Fibroblast of gingiva (primary cell): ENCODE measurements at places on chromosomes 4 and X.

DNA sequence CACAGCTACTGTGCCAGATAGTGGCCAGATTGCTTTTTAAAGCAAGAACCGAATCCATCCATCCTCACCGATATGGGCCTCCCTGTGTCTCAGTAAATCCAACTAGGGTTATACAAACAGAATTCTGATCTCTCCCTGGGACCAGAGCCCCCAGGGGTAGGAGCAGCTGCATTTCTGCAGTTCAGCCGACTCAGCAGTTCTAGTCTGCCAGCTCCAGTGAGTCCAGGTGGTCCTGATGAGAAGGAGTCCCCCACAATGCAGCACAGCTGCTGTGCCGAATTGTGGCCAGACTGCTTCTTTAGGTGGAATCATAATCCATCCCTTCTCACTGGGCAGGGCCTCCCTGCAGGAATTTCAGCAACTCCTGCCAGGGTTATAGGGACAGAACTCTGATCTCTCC lies 532.9 kb downstream of the ACTRT1 start:
- DNase-seq: no peak

DNA sequence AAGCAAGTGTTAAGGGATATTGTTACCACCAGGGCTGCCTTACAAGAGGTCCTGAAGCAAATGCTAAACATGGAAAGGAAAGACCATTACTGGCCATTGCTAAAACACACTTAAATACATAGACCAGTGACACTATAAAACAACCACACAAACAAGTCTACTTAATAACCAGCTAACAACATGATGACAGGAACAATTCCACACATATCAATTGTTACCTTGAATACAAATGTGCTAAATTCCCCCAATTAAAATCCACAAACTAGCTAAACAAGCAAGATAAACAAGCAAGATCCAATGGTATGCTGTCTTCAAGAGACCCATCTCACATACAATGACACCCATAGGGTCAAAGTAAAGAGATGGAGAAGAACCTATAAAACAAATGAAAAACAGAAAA lies 20.5 kb upstream of the MAGEA8 start:
- DNase-seq: no peak

- DNase-seq: peak; percentile 49
Measured at GRCh38 chr4:147860960-147861359, 129.1 kb downstream of the ARHGAP10 start.

- no peak for DNase-seq
Measured at GRCh38 chr4:123031664-123032063, 109.3 kb upstream of the NUDT6 start.

DNA sequence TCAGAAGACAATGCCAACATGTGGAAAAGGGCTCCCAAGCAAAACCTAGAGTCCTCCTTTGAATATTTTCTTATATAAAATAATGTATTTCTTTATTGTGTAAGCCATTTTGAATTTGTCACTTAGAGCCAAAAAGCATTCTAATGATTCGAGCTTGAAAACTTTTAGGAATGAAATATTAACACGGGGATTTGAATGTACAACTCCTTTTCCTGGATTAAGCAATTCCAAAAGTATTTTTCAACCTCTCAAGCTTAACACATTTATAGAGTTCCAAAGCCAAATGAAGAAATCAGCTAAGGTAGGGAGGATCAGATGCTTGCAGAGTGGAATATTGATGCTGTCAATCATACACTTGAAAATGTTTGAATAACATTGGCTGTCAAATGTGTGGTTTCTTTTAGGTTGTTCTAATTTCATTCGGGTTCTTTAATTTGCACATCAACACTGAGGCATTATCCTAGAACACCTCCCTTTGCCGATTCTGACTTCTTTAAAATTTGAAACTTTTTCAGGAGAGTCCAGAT lies 67.2 kb upstream of the ETNPPL start:
- DNase-seq: no peak

DNA sequence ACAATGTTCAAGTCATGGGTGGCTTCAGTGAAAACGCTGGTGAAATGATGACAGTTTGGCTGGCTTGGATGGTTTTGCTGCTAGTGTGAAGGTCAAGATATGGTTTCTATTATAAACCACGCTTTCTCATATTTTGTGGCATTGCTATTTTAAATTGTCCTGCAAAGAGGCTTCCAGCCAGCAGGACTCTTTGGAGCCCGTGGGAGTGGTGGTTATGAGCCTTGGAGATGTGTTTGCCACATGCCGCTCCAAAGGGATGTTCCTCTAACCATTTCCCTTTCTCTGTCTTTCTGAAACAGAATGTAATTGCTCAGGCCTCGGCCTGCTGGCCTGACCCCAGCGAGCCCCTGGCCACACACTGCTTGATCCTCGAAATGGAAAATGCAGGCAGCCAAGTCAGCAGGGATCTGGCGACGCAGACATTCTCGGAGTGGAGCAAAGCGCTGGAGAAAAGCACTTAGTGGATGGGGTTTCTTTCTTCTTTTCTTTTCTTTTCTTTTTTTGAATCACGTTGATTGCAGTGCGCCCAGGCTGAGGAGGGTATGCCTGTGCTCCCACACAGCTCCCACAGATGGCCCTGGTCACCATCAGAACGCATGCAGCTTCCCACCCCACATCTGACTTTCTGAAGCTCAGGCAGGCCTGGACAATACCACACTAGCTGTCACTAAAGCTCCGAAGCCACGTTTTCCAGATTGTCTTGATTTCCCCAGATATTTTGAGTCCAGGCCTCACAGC lies 114.0 kb downstream of the ENPP6 start:
- no peak for DNase-seq

DNA sequence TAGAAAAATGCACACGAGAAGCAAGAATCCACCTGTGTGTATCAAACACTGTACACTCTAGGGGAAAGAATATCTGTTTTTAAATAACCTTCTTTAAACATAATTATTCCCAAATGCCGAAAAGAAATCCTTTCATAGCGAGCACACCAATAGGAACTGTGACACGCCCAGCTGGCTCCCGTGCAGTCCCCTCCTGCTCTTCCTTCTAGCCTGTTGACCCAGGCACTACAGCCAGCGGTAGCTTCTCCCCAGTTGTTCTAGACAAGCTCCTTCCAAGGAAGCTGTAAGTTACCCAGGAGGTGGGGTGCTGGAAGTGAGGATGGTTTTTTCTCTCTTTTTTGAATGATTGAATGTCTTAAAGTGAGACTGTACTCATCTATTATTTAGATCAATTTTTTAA lies 19.5 kb upstream of the NOCT start:
- DNase-seq: no peak

DNA sequence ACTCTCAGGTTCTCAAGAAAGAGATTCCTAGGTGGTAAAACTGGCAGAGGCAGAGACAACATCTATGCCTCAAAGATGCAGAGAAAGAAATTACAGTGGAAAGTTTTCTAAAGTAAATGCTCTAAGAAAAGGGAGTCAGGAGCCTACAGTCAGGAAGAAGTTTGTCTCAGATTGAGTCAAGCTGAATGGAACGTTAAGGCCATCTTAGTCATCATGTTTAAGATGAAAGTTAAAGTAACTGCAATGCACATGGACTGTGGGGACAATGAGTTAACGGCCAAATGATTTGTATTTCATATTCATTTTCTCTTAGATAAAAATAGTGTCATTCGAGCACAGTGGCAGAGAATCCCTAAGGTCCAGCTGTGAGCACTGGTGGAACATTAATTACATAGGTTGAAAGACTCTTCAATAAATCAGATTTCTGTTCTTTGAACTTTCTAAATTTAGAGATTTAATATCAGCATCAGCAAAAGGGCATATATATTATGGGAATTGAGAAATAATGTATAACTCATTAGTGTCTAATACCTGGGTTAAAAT lies 384.6 kb downstream of the DTHD1 start:
- DNase-seq: no peak

DNA sequence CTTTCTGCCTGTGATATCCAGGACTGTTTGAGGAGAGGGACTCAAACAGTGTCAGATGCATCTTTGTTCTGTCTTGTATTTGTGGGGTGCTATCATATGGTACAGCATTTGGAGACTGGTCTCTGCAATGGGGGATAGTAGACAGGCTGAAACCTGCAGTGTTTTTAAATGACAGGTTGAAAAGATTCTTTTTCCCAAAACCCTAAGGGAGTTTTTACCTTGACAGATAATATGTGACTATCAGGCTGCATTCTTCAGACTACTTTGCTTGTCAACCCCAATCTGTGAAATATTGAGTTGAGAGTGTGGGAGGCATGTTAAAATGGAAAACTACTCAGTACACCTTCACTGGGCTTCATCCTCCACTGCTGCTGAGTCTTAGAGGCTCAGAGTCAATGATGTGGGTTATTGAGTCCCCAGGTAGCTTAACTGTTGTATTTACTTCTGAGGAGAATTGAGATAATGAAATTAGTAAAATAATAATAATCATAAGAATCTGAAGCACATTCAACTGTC lies 274.9 kb downstream of the GASK1B start:
- DNase-seq: no peak

DNA sequence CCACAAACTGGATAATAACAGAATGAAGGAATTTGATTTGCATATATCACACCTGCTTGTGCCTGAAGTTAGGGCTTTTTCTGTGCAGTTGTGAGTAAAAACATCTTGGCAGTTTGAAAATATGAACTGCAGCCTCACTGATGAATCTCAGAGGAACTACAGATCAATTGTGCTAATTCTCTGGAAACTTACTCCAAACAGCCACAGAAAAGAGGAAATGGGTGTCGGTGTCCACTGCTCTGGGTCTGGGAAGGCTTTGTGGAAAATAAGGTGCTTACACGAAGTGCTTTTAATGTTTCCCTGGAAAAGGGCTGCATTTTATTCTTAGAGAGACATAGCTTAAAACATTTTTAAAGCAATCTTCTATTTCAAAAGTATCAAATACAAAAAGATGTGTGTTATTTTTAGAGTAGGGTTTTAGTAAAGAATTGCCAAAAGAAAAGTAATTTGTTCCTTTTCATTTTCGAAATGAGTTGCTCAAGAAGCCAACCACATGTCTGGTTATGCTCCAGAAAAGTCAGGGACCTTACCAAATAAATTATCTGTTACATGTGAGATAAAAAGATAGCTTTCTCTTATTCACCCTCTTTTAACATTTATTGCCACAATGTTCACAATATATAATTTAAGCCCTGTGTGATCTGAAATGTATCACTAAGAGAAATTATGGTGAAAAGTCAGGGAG lies 240.1 kb downstream of the FRAS1 start:
- DNase-seq: peak; percentile 80

DNA sequence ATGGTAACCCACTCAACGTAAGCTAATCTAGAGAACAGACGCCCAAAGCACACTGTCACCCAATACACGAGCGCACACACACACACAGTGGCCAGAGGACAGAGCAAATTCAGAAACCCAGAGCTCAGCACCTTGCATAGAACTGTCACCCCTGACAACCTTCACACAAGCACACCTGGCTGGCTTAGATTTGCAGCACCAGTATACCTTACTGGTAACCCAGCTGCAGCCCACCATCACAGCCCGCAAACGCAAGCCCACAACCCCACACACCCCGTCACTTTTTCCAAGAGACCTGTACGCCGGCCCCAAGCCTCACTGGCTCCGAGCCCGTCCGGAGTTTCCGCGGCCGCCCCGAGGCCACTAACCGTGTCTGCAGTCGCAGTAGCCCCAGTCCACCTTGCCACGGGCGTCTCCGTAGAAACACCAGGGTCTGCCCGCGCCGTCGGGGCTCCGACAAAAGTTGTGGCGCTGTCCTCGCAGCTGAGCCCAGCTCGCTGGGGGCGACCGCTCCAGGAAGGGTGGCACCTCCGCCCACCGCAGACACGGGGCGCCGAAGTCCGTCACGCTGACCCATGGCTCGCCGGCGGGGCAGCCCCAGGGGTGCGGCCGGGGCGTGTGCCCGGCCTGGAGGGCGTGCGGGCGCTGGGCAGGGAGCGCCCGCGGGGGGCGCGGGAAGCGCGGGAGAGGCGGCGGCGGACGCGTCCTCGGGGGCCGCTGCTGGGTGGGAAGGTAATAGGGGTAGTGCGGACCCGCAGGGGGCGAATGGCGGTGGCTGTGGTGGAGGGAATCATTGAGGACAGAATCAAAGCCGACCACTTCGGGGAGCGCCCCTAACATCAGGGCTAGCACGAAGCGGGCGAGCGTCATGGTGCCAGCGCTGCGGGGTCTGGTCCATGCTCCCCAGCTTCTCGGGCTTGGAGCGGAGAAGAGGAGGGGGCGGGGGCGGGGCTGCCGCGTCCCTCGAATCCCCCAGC lies 664 bp downstream of the PRSS12 start:
- peak; percentile 80 for DNase-seq

- DNase-seq: peak; percentile 84
Measured at GRCh38 chrX:39755143-39756032, 342.4 kb downstream of the BCOR start.

- DNase-seq: no peak
Measured at GRCh38 chr4:24006269-24006668, 116.4 kb upstream of the PPARGC1A start.

DNA sequence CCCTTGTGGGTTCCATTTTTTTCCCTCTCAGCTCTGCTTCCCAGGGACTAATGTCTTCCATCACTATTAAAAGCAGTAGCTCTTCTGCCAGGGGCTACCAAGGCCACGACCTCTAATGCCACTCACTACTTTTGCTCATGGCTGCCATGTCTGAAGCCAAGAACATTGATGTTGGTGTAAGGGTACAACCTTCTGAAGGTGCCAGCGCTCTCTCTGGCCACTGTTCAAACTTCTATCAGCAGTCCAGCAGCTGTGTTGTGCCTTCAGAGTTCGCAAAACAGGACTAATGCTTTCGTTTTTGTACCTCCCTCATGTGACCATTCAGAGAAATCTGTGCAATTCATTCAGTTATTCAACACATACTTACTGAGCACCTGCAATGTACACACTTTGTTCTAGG lies 121.5 kb upstream of the ENPEP start:
- no peak for DNase-seq

DNA sequence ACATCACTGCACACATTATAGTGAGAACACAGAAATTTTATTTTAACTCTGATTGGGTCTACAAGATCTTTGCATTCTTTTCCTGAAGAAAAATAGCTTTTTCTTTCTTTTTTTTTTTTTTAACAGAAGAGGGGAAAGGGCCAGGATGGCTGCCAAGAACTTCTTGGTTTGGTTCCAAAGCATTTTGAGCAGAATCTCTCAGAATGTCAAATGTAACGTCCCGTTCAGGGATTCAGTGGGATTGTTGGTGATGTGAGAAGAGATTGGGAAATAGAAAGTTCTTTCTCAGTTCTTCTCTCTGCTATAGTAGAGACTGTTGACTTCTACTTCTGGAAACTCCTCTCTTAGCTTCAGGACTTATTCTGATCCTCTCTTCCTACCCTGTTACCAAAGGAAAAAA lies 70.9 kb upstream of the CBR4 start:
- DNase-seq: peak; percentile 78
